SK-MEL-5 (cell line): ENCODE measurements at places on chromosomes 7 and 10. TPM values are rescaled to one million over a fixed set of nuclear protein-coding genes. Genes with fewer than 3 reads are reported as not detected.

The EPHA1 gene
- not detected in 2 replicates for total RNA-seq

The MSANTD7 gene
- total RNA-seq: 20.9 and 21.6 TPM in 2 replicates

The SH2D4B gene
- total RNA-seq: 0.11 and 0.13 TPM in 2 replicates

The ADAM22 gene
- total RNA-seq: 4.6 and 5.2 TPM in 2 replicates

The UCMA gene
- not detected in 2 replicates for total RNA-seq

The PTPRZ1 gene
- 36.8 and 39.0 TPM in 2 replicates for total RNA-seq
